ENCODE measurements at places on chromosomes 5 and 9.

DNA sequence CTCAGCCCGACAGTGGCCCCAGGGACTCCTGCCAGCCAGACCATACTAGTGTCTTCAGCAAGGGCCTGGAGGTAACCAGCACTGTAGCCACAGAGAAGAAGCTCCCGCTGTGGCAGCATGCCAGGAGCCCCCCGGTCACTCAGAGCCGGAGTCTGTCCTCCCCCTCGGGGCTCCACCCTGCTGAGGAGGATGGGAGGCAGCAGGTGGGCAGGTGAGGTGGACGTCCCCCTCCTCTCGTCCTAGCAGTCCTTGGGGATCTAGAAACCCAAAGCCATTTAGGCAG, 28.0 kb upstream of the LRRC14B start:
- no peak for DNase-seq

DNA sequence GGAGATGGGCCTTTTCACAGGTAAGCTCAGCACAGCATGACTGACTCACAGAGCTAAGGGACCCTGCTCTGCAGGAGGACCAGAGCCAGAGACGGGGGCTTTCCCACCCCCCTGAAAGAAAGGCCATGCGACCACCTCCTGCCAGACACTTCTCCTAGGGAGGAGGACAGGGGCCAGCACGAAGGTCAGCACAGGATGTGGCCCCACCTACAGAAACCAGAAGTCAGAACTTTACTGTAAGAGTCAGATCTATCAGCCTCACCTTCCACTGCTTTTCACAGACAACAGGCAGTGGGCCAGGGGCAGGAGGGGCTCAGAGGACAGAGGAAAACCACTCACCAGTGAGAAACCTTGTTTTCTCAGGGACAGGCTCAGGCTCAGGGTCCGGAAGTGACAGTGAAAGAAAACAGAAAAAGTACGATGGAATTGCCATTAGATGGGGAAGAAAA, 37.9 kb downstream of the CCNJL start:
- DNase-seq, result no peak

- peak; percentile 73 for DNase-seq
Measured at GRCh38 chr5:157540707-157541446, 34.7 kb downstream of the ADAM19 start.

DNA sequence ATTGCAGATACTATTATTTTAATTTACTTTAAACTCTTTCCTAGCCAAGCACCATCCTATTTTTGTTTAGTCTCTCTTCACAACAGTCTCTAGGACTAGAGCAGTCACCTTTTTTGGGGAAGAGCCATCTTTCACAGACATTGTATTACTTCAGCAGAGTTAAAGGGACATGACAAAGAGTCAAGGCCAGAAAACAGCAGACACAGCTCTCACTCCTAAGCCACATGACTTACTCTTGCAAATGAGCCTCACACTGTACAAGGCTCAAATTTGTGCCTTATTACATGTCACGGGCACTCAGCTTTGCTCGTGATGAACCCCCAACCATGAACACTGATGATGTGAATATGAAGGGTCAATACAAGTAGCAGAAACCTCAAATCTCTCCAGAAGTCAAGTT, 104.3 kb downstream of the ZNF608 start:
- DNase-seq, result no peak

- peak; percentile 16 for DNase-seq
Measured at GRCh38 chr5:162485666-162486292, 418.2 kb downstream of the GABRG2 start.

DNA sequence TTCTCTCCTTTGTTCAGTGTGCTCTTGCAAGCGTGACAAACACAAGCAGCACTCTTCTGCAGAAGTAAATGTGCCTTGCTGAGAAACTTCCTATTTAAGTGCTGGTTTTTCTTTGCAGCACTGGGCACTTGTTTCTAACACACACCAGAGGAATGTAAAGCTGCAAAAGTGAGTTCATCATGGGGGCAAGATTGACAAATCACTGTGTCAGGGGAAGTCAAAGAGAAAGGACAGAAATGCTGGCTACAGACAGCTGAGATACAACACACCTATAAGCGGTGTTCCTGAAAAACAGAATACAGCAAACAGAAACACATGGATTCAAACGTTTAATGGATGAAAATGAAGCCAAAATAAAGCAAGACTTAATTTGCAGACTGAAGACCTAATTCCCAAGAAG, 19.6 kb downstream of the ROR2 start:
- no peak for DNase-seq

DNA sequence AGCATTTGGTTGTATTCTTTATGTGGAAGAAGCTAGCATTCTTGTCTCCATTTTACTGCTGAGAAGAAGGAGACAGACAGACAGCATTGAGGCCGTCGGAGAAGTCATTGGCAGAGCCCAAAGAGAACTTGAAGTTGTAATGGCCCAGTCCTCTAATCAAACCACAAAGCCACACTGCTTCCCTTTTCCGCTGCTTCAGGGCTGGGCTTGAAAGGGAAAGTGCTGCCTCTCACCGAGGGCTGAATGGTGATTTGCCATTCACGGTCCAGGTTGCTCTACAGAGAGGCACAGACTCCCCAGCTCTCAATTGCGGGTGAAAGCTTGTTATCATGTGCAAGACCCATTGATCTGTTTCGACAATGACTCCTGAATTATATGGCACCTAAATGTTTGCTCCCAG, 25.6 kb upstream of the POU4F3 start:
- DNase-seq, result no peak

- no peak for DNase-seq
Measured at GRCh38 chr5:36059571-36060419, 6.9 kb downstream of the UGT3A2 start.

DNA sequence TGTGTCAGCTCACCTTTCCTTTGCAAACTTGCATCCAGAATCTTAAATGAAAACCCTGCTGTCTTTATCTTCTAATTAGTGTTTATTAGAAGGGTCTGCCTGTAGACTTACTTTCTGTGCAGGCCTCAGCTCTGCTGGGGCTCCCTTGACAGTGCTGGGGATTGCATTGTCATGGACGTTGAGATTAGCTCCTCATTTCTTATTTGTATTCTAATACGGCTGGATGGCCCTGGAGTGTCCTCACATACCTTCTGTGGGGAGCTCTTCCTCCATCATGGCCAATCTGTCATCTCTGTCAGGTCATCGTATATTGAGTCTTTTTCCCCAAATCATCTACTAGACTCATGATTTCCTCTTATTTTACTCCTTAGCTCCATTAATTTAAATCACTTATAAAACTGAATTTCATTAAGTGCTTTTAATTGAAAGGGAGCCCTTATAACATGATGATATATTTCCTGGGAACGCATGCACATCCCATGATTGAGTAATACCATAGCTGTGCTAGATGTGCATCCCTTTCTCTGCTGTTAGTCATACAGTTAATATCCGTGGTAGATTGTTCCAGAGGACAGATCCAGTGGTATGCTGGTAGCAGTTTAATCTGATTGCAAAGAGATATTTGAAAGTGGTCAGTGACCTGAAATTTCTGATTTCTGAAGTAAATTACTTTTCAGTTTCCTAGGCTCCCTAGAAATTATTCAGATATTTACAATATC, 61.6 kb downstream of the ICE1 start:
- no peak for DNase-seq

DNA sequence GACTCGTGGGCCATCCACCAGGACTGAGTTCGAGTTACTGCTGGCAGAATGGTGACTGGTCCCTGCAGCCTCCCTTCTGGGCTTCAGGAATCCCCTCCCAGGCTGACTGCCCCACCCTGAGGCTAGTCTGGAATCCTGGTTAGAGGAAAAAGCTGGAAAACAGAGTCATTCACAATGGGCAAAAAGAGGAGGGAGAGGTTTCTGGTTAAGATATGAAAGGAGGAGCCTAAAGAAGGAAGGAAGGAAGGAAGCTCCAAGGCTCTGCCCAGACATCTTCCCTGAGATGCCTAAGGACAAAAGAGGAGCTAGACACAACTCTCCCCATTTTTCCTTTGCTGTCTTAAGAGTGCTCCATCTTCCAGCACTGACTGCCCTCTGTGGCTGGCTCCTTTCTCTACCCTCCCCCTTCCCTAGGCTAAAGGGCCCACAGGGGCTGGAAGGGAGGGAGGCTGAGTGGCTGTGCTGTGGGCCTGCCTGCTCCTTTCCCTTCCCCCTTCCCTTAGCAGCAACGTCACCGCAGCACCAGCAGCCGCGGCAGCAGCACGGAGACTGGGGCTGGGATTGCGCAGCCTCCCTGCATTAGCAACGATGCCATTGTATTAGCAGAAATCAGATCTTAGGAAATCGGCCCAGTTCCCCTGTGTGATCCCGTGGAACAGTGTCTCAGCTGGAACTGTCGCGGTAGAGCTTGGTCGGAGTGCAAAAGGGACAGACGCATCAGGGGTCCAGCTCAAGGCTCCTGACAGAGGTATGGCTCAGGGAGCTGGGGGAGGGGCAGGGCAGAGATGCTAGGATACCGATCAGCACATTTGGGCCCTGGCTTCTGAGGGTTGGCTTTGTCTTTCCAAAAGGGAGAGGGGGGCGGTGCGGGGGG, 48.7 kb downstream of the RUSC2 start:
- DNase-seq, result peak; percentile 70

- DNase-seq, result no peak
Measured at GRCh38 chr9:126232461-126232860, 94.2 kb upstream of the MVB12B start.

DNA sequence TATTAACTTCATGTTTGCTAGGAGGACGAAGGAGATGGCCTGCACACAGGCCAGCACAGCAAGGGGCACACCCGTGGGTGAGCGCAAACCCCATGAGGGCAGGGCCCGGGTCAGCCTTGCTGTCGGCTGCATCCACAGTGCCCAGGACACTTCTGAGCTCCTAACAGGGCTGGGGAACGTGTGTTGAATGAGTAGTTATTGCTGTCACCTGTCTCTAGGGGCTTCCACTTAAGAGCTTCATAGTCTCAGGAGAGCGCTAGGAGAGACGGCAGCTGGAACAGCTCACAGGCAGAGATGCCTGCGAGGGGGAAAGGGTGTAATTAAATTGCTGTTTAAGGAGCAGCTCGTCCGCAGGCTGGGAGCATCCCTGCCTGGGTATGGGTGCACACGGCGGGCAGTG, 91.4 kb upstream of the NEURL1B start:
- no peak for DNase-seq

- no peak for DNase-seq
Measured at GRCh38 chr5:153676821-153677220, 186.4 kb downstream of the GRIA1 start.

DNA sequence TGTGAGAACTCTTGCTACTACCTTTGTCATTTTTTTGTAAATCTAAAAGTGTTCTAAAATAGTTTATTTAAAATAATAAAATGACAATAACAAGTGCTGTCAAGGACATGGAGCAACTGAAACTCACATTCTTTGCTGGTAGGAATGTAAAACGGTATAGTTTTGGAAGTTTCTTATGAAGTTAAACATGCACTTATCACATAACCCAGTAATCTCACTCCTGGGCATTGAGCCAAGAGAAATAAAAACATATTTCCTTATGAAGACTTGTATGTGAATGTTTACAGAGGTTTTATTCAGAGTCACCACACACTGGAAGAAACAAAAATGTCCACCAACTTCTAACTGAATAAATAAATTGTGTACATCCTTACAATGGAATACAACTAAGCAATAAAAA, 46.0 kb upstream of the COL15A1 start:
- no peak for DNase-seq

- DNase-seq, result no peak
Measured at GRCh38 chr5:77628840-77629508, 9.5 kb downstream of the OTP start.

GRCh38 chr5:80083101-80083890, 48.1 kb downstream of the THBS4 start:
- peak; percentile 57 for DNase-seq

- DNase-seq, result peak; percentile 77
Measured at GRCh38 chr5:27129926-27130325, 91.5 kb upstream of the CDH9 start.

DNA sequence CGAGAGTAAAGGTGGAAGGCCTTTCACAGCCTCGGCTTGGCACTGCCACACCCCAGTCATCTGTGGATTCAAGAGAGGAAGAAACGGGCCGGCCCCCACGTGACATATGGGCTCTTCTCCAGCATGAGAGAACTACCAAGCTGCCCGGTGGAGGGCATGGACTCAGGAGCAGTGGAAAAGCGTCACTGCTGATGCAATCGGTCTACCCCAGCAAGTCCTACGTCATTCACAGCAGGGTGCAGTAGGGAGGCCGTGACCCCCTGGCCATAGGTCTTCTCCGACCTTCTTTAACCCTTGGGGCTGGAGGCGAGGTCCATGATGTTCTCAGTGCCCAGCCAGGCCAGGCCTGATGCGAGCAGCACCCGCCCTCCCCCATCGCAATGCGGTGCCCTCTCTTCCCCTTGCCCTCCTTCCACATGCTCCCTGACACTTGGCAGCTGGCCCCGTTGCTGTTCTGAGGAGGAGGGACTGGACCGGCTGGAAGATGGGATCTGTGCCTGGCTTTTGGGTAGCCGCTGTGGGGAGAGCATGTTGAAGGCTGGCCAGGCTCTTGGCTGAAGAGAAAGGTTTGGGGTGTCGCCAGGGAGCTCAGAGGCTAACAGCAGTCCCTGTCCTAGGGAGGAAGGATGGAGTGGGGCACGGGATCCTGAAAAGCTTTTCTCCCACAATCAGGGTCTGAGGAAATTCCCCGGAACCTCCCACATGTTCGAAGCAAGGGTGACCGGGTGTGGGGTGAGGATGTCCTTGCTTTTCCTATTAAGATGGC, 89.8 kb downstream of the LIFR start:
- peak; percentile 69 for DNase-seq

GRCh38 chr9:84442712-84443111, 102.2 kb upstream of the SLC28A3 start:
- no peak for DNase-seq

DNA sequence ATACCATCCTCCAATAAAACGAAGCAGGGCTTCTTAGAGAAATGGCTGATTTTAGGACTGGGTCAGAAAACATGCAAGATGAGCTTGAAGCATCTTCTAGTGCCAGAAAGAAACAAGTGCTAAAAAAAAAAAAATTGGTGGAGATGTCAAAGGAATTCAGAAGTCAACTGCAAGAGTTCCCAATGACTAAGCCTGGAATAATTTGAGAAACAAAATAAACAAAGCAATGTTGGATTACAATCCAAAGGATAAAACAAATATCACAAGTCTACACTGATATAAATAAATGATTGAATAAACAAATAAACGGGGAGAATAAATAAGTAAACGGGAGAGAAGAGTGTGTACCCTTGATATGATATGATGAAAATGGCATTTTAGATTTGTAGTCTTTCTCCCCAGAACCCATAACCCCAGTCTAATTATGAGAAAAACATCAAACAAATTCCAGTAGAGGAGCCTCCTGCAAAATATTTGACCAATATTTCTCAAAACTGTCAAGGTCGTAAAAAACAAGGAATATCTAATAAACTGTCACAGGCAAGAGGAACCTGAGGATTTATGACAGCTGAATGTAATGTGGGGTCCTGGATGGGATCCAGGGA, 63.5 kb upstream of the CCL21 start:
- DNase-seq, result no peak

DNA sequence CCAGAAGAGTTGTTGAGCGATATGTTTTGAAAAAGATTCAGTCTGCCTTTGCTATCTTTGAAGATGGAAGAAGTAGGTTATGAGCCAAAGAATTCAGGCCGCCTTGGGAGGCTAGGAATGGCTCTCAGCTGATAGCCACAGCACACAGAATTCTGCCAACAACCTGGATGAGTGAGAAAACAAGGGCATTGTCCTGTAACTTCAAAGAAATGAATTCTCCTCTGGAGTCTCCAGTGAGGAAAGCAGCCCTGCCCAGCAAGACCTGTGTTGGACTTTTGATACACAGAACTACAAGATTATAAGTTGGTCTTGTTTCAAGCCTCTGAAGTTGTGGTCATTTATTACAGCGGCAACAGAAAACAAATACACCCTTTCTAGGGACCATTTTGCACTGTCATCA, 509.9 kb upstream of the ZNF608 start:
- no peak for DNase-seq

- DNase-seq, result peak; percentile 44
Measured at GRCh38 chr5:146878476-146879172, at the start of gene PPP2R2B. TSS of gene PPP2R2B (minus strand) at chr5:146878757.

- DNase-seq, result no peak
Measured at GRCh38 chr9:136697821-136698526, 10.7 kb upstream of the AGPAT2 start.
